Stimulated activated CD8-positive, alpha-beta memory T cell treated with anti-CD3 and anti-CD28 coated beads, Interleukin-7, amount 100 ng/mL, for 1 hour (primary cell): ENCODE measurements at places on chromosomes 2 and 18.

DNA sequence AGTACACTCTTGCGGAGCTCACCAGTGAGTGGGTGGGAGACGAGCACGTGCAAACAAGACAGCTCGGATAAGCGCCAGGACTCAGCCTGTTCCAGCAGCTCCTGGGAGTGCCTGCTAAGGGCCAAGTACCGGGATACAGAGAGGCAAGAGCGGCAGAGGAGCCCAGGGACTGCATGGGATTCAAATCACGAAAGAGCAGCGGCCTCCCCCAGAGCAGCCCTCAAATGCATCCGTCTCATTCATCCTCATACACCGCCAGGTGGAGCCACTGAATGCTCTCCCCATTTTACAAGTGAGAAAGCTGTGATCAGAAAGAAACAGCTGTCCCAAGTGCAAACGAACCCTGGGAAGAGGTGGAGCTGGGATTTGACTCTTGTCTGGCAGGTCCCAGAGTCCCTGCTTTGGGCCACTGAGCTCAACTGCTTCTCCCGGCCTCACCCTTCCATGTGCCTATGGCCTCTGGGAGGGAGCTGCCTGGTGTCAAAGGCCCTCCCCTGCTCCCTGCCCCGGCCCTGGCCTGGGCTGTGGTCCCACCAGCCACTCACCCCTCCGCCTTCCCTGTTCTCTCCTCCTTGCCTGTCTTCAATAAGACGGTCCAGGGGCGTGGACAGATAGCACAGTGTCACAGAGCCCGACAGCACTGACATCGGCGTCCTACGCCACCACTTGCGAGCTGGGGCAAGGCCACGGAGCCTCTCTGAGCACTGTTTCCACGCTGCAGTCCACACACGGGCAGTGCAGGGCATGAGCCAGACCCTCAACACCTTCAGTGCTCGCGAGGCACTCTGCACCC, 72.8 kb upstream of the TAF1B start:
- DNase-seq, result no peak

DNA sequence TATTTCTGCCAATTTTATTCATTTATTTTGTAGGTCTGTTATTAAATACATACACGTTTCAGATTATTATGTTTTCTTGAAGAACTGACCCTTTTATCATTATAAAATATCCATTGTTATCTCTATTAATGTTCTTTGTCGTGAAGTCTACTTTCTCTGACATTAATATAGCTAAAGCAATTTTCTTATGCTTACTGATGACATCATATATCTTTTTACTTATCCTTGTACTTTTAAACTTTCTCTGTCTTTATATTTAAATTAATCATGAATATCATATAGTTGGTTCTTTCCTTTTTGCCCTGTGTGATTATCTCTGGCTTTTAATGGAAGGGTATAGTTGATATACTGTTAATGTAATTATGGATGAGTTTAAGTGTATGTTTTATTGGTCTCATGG, 36.5 kb upstream of the SLC9A2 start:
- no peak for DNase-seq

- no peak for DNase-seq
These were observed 107.8 kb upstream of the TPO start for GRCh38 chr2:1305342-1306013.

DNA sequence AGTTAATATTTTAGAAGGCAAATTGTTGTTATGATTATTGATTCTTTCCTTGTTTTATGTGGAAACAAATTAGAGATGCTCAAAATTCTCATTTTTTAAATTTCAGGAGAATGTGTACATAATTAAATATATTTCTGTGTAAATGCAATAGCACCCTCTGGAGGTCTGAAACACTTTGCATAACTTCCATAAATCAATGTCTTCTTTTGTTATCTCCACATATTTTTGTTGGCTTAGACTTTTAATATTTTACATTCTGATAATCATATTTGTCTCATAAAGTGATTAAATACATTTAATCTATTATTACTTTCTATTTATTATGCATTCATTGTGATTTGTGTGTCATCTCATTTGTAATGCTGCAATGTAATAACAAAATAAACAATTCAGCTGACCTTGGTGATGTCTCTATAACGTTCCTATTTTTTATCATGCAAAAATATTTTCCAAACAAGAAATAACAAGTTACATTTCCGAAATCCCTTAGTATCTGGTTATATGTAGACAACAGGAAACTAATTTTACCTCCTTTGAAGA, 201.8 kb upstream of the GALNT5 start:
- DNase-seq, result no peak

DNA sequence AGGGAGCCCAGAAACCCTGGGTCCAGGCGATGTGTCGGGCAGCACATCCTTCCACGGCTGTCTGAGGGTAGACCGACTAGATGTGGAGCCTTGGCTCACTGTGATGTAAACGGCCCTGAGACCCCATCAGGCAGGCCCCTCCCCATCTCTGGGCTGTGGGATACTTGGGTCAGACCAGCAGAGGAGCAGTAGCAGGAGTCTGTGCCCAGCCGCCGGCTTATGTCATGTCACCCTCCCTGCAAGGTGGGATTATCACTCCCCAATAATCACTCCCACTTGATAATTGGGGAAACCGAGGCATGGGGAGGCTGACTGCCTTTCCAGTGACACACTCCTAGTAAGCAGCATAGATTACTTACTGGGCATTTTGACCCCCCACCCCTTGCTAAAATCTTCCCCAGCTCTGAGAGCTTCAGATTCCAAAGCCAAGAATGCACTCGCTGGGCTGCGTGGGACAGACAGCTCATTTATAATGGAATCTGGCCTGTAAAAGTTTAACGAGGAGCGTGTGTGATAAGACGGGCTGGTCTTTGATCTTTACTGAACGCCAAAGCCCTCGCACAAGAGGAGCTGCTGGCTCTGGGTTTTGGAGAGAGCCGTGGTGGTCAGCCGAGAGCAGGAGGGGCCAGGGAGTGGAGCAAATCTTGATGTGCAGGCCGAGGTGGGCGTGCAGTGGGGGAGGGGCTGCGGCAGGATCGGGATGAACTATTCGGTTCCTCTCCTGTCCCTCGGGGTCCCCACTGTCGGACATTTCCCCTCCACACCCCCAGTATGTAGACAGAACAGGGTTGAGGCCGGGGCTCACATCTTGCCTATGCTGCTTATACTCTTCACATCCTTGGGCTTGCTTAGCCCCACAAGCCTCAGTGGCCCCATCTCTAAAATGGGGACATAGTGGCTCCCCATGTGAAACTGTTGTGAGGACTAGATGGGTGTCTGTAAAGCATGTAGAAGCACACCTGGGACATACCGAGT, 200.0 kb downstream of the GLI2 start:
- DNase-seq, result no peak

- no peak for DNase-seq
These were observed 527.2 kb upstream of the SOX11 start for GRCh38 chr2:5164776-5165525.

GRCh38 chr2:68912732-68913131, 40.0 kb downstream of the GKN2 start:
- no peak for DNase-seq

- DNase-seq, result no peak
These were observed 36.6 kb downstream of the RPL31 start for GRCh38 chr2:101038455-101039255.

- no peak for DNase-seq
These were observed 12.3 kb upstream of the CERS6 start for GRCh38 chr2:168443818-168444217.

DNA sequence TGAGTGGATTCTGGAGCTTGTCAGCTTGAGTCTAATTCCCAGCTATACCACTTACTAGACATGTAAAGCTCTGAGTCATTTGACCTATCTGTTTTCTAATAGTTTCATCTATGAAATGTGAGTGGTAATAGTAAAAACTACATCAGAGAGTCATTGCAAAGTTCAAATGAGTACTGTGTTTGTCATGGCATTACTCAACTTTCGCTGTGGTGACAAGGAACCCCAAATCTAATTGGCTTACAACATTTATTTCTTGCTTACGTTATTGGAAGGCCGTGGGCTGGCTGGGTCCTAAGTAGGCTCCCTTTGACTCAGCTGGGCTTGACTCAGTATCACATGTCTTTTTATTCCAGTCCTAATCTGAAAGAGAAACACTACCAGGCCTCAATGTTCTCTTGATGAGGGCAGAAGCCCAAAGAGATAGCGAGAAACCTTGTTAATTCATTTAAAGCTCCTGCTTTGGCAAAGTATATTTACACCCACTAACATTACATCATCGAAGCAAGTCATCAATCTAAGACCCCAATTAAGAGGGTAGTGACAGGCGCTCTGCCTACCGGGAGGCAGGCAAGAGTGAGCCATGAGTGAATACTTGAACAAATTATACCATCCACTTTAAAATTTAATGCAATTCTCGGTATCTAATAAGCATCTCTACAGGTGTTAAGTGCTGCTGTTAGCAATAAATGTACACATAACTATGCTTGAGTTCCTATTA, 431.8 kb upstream of the SPHKAP start:
- no peak for DNase-seq

GRCh38 chr2:233707940-233708644, 4.6 kb upstream of the UGT1A5 start:
- no peak for DNase-seq

GRCh38 chr18:57002627-57003026, 144.3 kb upstream of the BOD1L2 start:
- no peak for DNase-seq

- no peak for DNase-seq
These were observed 305.9 kb downstream of the ARHGAP15 start for GRCh38 chr2:143435131-143435530.

GRCh38 chr2:195659982-195660890, 3.2 kb downstream of the SLC39A10 start:
- DNase-seq, result peak; percentile 76

GRCh38 chr2:239288951-239289511, 111.8 kb downstream of the HDAC4 start:
- no peak for DNase-seq

DNA sequence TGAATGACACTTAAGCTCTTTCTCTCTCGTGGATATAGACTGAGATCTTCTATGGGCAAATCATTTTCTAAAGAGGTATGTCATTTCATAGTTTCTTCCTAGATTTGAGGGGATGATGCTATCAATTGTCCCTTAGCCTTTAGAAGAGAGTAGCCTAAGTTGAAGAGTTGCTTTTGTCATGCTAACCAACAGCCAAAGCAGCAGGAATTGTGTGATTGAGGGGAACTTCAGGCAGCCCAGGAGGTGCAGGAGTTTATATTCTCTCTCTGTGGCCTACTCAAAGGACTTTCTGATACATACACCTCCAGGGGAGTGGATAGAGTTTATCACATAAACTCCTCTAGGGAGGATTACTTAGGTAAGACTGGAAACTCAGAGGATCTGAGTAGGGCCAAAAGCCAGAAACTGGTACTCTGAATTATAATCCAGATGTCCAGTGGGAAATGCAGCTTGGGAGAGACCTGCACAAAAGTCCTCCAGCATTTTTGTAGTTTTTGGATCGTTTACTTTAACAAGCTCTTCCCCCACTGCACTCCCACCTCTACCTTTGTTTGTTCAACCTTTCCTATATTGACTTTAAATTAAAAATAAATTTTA, 150.7 kb upstream of the CCDC68 start:
- no peak for DNase-seq

- no peak for DNase-seq
These were observed 58.5 kb downstream of the ACAA2 start for GRCh38 chr18:49754866-49755265.

GRCh38 chr2:64988420-64989125, 626 bp upstream of the SLC1A4 start:
- no peak for DNase-seq

DNA sequence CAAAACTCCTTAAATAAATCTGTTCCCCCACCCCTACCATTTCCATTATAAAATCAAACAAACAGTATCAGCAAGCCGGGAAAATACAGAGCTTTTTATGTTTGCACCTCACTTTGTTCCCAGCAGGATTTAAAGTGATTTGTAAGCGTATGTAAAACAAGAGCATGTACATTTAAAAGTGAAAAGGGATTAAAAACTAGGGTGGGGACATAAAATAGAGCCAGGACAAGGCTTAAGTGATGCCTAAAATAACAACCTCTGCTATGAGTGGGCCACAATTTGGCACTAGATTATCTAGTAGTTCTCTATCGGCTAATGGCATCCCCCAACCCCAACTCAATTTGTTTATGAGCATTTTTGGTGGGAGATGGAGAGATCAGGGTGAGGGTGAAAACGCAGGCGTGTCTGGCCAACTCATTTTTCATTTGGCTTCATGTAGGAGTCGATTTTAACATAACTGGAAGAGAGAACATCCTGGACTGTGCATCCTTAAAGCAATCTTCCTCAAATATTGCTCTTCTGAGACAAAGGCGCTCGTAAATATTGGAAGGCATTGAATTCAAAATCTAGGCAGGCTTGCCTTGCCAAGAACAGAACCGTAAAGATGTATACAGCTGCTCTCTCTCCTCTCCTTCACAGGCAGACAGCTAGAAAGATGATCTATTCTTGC, 34.5 kb upstream of the TSPYL6 start:
- no peak for DNase-seq

DNA sequence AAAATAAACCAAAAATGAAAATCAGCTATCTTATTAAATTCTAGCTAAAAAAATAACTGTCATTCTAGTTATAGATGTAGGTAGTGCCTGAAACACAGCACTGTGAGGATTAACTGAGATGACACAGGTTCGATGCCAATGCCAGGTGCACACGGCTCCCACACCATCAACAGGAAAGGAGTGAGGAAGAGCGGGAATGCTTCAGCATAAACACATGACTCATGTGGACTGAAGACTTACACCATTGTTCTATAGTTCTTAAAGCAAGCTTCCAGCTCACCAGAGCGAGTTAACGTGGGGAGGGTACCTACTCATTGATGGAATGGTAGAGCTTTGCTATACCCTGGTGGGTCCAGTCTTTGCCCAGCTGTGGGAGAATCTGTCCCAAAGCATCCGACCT, 76.7 kb downstream of the EMILIN2 start:
- DNase-seq, result no peak

DNA sequence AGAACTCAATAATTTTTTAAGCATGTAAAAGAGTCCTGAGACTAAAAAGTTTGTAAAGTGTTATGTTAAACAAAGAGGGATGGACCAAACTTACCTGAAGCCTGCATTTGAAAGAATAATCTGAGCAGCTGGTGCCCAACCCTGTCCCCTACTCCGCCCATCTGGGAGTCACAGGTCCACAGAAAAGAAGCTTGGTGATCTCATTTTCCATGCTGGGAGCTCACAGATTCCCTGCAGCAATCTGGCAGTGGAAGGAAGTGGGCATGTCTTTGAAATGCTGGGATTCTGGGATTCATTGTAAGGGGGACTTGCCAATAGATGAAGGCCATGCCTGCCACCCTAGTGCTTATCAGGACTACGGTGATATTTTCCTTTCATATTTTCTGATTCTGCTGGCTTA, 17.9 kb downstream of the CDH2 start:
- DNase-seq, result no peak

GRCh38 chr2:206396211-206396610, 47.1 kb upstream of the ADAM23 start:
- no peak for DNase-seq

GRCh38 chr18:35822413-35822812, 150.1 kb upstream of the RMP24 start:
- no peak for DNase-seq

DNA sequence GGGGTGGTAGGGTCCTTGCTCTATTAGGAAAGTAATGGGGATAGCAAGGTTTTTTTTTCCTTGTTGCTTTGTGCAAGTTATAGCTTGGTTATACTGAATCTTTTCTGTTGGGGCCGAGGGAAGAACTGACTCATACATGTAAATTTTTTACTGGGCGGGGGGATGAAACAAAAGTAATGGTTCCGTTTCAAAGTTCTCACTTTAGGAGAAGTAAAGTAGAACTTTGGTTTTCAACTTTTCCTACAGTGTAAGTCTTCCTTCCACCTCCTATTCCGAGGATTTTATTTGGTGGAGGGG, 1.1 kb downstream of the AFTPH start:
- no peak for DNase-seq
